ENCODE measurements at places on chromosomes 6 and 20. TPM values are rescaled to one million over a fixed set of nuclear protein-coding genes. Genes with fewer than 3 reads are reported as not detected.

DNA sequence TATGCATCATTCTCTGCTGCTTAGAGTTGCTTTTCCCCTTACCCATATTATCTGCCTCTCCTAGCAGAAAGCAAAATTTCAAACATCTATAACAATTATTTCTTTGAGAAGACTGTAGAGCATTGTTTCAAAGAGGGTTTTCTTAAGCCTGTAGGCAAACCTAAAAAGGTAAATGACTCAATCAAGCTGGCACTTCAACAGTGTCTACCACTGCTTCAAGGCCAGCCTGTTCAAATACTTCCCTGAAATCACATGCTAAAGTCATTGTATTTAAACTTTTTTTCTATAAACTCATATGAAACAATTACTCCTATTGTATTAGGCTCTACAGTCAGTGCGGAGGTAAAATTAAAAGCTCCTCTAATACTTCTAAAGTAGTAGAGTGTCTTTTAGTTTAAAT, 87.1 kb downstream of the OGFRL1 start:
- DNase-seq: peak; percentile 39
- no peak overlapping the region for H3K27ac ChIP-seq
- H3K36me3 ChIP-seq: no peaks in the 10 kb centered on the region
- 0 out of 2 replicates have a peak, but pooled peaks cover 5% of the 10 kb centered on the region for H3K4me1 ChIP-seq

DNA sequence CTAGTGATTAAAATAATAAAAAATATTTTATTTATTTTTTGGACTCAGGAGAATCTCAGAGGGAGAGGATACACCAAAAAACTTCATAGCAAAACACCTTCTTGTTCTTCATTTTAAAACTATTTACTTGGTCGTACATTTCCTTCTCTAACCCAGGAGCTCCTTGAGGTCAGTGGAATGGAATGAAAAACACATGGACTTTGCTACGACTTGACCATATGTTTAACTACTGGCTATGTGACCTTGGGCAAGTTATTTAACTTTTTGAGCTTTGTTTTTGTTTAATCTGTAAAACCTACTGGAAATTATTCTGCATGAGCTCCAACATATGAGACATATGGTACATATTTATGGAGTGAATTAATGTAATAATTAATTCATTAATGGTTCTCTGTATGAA, 1005.5 kb upstream of the CITED2 start:
- H3K4me1 ChIP-seq: peaks cover 42% of the 10 kb centered on the region
- H3K27me3 ChIP-seq: no peaks in the 10 kb centered on the region
- no peaks in the 10 kb centered on the region for H3K36me3 ChIP-seq
- no peak overlapping the region for H3K4me3 ChIP-seq
- H3K27ac ChIP-seq: peak overlapping the region; percentile 61

GRCh38 chr6:17556014-17556413, 44.1 kb upstream of the FAM8A1 start:
- H3K27ac ChIP-seq: no peak overlapping the region
- no peaks in the 10 kb centered on the region for H3K27me3 ChIP-seq
- H3K36me3 ChIP-seq: peaks cover 2% of the 10 kb centered on the region
- no peaks in the 10 kb centered on the region for H3K4me1 ChIP-seq
- H3K4me3 ChIP-seq: no peak overlapping the region

DNA sequence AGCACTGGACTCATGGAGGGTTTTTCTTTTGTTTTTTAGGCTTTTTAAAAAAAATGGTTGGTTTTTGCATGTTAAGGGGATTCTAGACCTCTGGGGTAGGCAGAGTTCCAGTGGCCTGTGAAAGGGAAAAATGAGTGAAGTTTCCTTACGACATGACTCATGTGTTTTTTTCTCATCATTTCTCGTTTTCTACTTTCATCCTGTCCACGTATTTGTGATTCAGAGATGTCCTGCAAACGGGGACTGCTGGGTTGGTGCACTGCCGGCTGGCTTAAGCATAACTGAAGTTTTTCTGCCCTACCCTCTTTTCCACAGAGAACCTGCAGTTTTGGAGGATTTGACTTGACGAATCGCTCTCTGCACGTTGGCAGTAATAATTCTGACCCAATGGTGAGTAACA, 182.3 kb downstream of the SASH1 start:
- H3K4me3 ChIP-seq: no peak overlapping the region
- H3K36me3 ChIP-seq: peaks cover 34% of the 10 kb centered on the region
- no peaks in the 10 kb centered on the region for H3K27me3 ChIP-seq
- no peaks in the 10 kb centered on the region for H3K4me1 ChIP-seq

- H3K36me3 ChIP-seq: no peaks in the 10 kb centered on the region
- DNase-seq: no peak
- no peaks in the 10 kb centered on the region for H3K27me3 ChIP-seq
- H3K27ac ChIP-seq: no peak overlapping the region
- no peaks in the 10 kb centered on the region for H3K4me1 ChIP-seq
- no peak overlapping the region for H3K4me3 ChIP-seq
These were observed 227.0 kb downstream of the BMP2 start for GRCh38 chr20:6994452-6994851.

DNA sequence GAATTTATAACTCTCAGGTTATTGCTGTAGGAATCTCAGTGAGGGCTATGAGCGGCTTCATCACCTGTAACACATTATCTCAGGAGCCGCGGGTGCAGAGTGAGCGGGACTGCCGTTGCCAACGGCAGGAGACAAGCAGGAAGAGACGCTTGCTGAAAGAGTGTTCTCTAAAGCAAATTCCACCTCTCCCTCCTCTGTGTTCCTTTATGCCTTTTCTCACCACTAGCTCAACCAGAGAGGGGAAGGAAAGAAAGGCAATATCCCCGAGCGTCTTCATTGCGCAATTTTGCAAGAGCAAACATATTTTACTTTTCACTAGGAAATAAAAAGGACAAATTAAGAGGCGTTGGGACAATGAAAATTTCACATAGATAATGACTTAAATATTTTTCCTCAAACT, 185.2 kb upstream of the EXOC2 start:
- no peaks in the 10 kb centered on the region for H3K27me3 ChIP-seq

DNA sequence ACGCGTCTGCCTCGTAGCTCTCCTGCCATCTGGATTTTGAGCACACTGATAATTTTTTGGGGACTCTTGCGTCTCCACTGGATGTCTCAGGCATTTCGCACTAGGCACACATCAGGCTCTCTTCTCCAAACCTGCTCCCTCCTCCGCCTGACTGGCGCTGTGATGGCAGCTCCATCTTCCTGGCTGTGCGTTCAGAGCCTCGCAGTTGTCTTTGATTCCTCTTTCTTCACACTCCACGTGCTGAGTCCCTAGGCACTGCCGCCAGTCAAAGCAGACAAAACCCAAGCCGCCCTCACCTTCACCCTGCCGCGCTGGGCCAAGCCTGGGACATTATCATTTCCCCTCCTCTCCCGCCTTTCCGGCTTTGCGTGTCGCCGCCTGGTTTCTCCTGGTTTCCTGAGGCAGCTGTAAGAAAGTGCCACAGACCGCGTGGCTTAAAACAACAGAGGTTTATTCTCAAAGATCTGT, 778 bp downstream of the PSMG4 start:
- peaks cover 50% of the 10 kb centered on the region for H3K4me1 ChIP-seq
- H3K36me3 ChIP-seq: peaks cover 10% of the 10 kb centered on the region
- H3K27ac ChIP-seq: peak overlapping the region; percentile 70
- peak overlapping the region; percentile 92 for H3K4me3 ChIP-seq
- DNase-seq: peak; percentile 36

- peak; percentile 5 for DNase-seq
- no peak overlapping the region for H3K27ac ChIP-seq
- no peaks in the 10 kb centered on the region for H3K27me3 ChIP-seq
- H3K4me3 ChIP-seq: no peak overlapping the region
These were observed 263.7 kb downstream of the BMP2 start for GRCh38 chr20:7031222-7031621.

DNA sequence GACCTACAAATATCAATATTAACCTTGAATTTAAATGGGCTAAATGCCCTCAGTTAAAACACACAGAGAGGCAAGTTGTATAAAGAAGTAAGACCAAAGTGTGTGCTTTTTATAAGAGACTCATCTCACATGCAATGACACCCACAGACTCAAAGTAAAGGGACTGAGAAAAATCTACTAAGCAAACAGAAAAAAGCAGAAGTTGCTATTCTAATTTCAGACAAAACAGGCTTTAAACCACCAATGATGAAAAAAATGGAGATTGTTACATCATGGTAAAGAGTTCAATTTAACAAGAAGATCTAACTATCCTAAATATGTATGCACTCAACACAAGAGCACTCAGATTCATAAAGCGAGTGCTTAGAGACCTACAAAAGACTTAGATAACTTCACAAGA, 741.9 kb upstream of the MARCKS start:
- no peak for DNase-seq
- no peak overlapping the region for H3K27ac ChIP-seq
- H3K27me3 ChIP-seq: no peaks in the 10 kb centered on the region

DNA sequence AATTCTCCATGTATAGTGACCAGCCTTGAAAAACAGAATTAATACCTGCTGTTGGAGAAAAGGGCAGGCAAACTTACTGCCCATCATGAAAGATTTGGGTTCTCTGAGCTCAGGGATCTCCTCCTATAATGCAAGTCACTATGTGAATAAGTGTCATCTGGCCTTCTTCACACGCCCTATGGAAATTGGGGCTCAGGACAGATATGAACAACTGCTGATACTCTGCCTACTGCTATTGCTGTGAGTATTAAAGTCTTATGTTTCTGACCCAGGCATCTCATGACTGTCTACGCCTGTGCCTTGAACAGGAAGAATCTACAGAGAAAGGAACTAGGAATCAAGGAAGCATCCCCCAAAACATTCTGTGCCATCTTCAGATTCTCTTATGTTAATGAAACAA, 226.1 kb downstream of the SOD2 start:
- no peaks in the 10 kb centered on the region for H3K36me3 ChIP-seq
- H3K4me3 ChIP-seq: no peak overlapping the region
- no peak overlapping the region for H3K27ac ChIP-seq
- DNase-seq: no peak

- no peak overlapping the region for H3K27ac ChIP-seq
- H3K36me3 ChIP-seq: peaks cover 50% of the 10 kb centered on the region
- DNase-seq: no peak
- H3K27me3 ChIP-seq: no peaks in the 10 kb centered on the region
- H3K4me3 ChIP-seq: no peak overlapping the region
These were observed 66.2 kb downstream of the MYH7B start for GRCh38 chr20:35021831-35022230.

- no peak for DNase-seq
- no peak overlapping the region for H3K27ac ChIP-seq
- no peaks in the 10 kb centered on the region for H3K4me1 ChIP-seq
- no peaks in the 10 kb centered on the region for H3K27me3 ChIP-seq
These were observed 9.1 kb upstream of the ADA start for GRCh38 chr20:44660581-44660980.

- no peaks in the 10 kb centered on the region for H3K36me3 ChIP-seq
- H3K27me3 ChIP-seq: peaks cover 38% of the 10 kb centered on the region
- H3K27ac ChIP-seq: no peak overlapping the region
- no peak overlapping the region for H3K4me3 ChIP-seq
These were observed 97.5 kb downstream of the ARMC2 start for GRCh38 chr6:108945681-108946159.

GRCh38 chr6:90397929-90398674, 101.5 kb upstream of the BACH2 start:
- no peaks in the 10 kb centered on the region for H3K36me3 ChIP-seq
- H3K4me1 ChIP-seq: no peaks in the 10 kb centered on the region
- H3K27me3 ChIP-seq: no peaks in the 10 kb centered on the region
- H3K27ac ChIP-seq: no peak overlapping the region

DNA sequence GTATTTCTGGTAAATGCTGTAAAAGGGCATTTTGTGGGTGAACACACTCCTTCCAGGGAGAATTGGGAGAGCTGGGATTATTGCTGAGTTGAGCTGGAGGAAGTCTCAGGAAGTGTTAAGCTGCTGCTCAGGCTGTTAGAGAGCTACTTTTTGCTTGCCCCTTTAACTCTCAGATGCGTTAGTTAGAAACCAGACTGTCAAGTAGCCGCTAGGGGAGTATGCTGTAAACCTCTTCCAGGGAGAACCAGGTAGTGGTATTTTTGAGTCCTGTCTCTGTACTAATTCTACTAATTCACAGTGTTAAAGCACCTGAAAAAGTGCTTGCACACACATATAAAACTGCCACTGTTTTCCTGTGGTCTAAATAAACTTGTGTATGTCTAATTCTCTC, 6.6 kb upstream of the GFRAL start:
- no peak overlapping the region for H3K27ac ChIP-seq
- no peaks in the 10 kb centered on the region for H3K36me3 ChIP-seq
- DNase-seq: no peak
- no peaks in the 10 kb centered on the region for H3K27me3 ChIP-seq
- no peak overlapping the region for H3K4me3 ChIP-seq

DNA sequence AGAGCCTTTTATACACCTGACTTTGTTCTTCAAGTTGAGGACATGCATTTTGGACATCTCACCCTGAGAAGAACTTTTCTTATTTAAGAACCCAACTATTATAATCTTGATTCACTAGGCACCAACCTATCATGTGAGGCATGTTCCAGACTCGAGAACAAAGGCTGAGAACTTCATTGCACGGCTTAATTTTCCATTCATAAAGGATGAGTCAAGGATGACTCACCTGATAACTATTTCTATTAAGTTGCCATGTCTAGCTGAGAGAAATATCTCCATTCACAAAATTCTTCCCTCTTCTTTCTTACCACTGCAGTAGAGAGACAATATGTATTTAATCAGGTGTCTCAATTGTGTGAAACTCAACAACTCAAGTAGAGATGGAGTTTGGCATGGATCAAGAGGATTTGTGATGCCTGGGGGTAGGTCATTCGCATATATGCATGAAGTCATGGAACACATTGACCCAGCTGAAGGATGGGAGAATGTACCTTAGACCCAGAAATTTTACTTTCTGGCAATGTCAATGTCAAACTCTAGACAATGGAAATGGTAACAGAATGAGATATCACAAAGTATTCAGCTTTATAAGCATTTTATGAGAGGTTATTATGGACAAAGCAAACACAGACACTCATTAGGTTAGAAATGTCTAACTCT, 208.7 kb upstream of the PRND start:
- no peaks in the 10 kb centered on the region for H3K36me3 ChIP-seq
- H3K4me3 ChIP-seq: no peak overlapping the region
- H3K27me3 ChIP-seq: 0 out of 3 replicates have a peak, but pooled peaks cover 3% of the 10 kb centered on the region
- H3K4me1 ChIP-seq: no peaks in the 10 kb centered on the region
- no peak overlapping the region for H3K27ac ChIP-seq
- peak; percentile 38 for DNase-seq

DNA sequence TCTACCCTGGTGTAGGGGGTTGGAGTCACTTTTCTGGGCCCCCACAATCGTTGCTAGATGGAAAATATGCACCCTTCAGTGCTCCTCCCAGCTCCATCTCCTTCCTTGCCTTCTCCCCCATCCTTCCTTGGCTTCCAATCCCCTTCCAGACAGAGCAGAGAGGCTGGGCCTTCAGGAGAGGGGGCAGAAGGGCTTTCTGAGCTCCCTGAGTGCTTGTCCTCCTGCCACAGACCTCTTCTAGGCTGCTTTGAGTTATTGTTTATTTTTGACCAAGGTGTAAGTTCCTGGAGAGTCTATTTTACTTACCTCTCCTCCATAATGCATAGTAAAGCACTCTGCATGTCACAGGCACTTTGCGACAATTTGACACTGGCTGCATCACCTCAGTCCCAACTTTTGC, 96.4 kb upstream of the CNKSR3 start:
- H3K36me3 ChIP-seq: no peaks in the 10 kb centered on the region
- no peak overlapping the region for H3K4me3 ChIP-seq
- DNase-seq: no peak

TCP11 gene
- total RNA-seq: not detected

CST2 gene
- total RNA-seq: not detected

DLL1 gene
- total RNA-seq: not detected

TRIM10 gene
- 4.5 TPM for total RNA-seq

PKHD1 gene
- 0.10 TPM for total RNA-seq

TMEM244 gene
- not detected for total RNA-seq

Measured in HepG2 (cell line).